Activated CD8-positive, alpha-beta memory T cell treated with anti-CD3 and anti-CD28 coated beads for 24 hours (primary cell): ENCODE measurements at places on chromosomes 16 and 17.

- DNase-seq = no peak
Observed at GRCh38 chr17:72922219-72922618, 170.3 kb downstream of the SLC39A11 start.

GRCh38 chr17:68257934-68258333 lies 10.1 kb downstream of the AMZ2 start:
- DNase-seq = no peak

GRCh38 chr17:43907425-43907981 lies at the start of gene MPP2:
MPP2 (minus strand) TSS chr17:43907536; CDS start chr17:43904460, 3,076 bp downstream.
- DNase-seq = peak; percentile 84

GRCh38 chr17:75877752-75878173 lies 618 bp downstream of the TRIM47 start:
- DNase-seq = peak; percentile 87

DNA sequence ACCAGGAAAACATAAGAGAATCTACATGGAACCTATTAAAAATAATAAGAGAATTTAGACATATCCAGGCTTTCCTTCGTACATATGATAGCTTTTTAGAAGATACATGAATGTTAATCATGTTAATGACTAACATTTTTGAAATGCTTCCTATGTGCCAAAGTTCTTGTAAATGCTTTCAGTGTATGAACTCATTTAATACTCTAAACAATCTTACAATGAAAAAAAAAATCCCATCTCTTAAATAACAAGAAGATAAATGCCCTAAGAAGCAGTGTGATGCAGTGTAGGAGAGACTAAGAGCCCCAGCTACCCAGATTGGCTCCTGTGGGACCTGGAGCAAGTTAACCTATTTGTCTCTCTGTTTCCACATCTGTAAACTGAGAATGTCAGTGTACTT lies 220.4 kb upstream of the MYOCD start:
- no peak for DNase-seq

DNA sequence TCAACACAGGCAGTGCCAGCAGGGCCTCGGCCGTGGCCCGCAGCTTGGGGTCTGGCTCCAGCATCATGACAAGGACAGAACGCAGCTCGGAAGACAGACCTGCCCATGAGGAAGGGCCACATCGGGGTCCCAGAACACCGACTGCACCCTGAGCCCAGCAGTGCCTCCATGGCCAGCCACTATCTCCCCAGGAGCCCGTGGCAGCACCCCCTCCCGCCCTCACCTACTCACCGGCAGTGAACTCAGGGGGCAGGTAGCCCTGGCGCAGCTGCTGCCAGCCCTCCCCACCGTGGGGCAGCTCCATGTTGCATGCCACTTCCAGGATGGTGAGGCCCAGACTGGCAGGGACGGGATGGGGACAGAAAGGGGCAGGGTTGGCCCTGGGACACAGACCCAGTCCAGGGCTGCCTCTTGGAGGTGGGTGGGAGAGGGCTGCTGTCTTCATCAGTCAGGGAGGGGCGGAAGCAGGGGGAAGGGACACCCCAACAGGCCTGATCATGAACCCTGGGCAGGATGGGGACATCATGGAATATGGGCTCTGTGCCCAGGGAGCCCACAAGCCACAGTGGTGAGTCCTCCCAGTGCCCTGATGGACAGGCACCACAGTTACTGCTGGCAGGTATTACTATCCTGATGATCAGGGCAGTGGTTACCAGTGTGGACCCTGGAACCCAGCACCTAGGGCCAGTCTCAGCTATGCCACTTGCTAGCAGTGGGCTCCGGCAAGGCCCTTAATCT lies 5.3 kb downstream of the PAQR4 start:
- no peak for DNase-seq

DNA sequence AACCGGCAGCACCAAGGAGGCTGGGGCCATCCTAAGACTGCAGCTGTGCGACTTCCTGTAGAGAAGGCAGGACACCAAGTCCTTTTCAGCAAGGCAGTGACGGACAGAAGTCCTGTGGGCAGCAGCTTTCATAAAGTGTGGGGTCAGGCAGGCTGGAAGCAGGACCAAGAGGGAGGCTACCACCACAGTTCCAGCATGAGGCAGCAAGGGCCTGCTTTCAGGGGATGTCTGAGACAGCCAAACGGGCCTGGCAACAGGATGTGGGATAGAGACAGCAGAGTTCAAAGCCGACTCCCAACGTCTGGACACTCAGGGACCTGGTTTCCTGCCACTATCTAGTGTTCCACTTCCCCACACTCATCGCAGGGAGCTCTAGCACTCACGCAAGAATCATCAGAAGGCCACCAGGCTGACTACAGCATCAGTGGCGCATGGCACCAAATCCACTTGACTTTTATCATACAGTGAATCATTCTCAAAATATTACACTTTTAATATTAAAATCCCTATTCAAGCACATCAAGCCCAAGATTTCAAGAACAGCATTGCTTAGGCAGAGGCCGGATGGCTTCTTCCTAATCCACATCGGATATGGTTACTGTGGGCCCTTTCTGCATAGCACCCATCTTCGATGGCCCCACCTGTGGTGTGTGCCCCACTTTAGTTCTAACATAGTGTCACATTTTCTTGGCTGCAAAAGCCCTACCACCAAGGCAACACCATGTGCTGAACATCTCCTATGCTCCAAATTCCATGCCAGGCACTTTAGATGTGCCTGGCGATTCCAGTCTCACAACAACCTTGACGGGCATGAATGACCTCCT lies 5.2 kb downstream of the USP7 start:
- no peak for DNase-seq

DNA sequence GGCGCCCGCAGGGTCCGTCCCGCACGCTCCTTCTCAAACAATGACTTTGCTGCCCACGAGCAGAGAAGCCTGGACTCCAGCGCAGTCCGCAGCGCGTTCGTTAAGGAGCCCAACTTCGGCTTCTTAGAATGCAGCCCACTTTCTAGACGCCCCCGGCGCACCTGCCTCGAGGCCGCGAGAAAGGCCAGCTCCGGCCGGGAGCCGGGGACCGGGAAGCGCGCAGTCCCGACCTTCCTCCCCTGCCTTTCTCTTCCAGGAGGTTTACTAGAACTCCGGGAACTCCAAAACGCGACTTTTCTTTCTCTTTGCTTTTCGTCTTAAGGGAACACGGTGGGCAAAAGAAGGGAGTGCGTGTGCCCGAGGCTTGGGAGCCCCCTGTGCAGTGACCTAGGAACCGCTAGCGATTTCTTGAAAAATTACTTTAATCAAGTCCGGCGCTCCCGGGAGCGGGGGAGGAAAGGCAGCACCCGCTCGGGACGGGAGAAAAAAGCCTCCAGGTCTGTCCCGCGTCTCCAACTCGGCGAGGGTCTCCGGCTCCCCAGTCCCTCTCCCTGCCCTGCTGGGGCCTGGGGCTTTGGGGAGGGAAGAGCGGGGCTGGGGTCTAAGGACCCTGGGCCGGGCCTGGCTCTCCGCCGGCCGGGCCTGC lies 2.6 kb downstream of the HNF1B start:
- DNase-seq = peak; percentile 60

DNA sequence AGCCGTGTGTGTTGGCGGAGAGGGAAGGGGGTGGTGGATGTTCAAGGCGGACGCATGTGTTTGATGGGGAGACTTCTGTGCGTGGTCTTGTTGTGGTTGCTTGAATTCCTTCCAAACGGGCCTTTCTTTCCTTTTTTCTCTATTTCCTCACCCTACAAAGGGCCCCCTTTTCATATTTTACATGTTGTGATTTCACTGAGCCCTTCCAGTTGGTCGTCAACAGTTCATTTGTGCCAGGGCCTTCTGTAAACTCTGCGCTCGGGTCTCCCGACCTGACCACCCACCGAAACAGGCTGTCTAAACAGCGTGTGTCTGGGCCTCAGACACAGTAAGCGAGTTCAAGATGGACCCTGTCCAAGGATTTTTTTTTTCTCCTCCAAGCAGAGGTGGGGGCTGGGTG lies 228.4 kb downstream of the IRF8 start:
- DNase-seq = no peak

DNA sequence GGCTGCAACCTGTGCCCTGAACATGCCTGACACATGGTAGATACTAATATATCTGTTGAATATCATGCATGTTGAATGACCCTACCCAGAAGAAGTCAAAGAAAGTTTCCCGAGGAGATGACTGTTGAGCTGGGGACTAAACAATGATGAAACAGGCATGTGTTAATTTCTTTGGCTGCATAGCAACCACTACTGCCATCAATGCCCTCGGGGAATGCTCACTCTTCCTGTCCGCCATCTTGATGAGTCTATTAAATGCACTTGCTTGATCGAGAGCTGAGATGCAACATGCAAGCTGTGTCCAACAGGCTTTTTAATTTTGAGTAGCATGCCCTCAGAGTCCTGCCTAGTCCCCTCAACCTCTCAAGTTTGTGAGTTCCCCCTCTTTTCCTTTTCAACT lies 31.3 kb downstream of the GRIN2A start:
- DNase-seq = no peak

DNA sequence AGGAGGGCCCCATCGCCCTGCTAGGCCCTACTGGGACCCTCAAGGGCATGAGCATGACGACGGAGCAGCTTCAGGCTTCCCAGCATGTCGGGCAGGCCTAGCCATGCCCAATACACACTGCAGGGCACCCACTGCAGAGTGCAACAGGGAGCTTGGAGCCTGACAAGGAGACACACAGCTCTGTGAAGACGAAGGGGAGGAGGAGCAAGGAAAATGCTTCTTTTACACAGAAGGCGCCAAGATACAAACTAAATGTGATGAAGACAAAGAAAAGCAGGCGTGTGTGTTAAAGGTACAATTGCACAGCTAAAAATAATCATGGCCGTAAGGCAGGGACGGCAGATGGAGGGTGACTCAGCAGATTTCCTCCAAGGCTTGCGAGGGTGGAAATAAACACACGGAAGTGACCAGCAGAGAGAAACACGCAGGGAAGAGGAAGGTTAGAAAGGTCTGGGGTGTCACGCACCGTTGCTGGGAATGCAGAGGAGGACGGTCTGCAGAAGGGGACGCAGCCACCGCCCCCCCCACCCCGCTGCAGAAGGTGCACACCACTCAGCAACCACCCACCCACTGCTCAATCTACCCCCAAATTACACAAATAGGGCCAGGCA lies 108.5 kb downstream of the ZNF778 start:
- DNase-seq = no peak

DNA sequence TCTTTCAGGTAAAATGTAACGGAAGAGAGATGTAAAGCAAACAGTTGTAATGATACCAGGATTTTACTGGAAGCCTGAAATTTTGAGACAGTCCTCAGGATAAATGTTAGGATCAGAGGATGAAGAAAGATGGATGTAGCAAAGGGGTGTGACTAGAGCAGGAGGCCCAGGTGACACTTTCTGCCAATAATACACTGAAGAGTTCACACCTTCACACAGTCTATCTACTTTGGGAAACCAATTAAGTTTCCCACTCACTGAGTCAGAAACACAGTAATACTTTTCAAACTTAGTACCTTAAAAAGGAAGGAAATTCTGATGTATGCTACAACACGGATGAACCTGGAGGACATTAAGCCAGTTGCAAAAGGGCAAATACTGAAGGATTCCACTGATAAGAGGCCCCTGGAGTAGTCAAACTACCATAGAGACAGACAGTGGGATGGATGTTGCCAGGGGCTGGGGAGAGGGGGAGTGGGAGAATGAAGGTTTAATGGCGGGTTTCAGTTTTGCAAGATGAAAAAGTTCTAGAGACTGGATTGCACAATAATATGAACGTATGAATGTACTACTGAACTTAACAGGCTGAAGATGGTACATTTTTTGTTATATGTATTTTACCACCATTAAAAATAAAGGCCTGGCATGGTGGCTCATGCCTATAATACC lies 62.3 kb downstream of the CYTH1 start:
- DNase-seq = peak; percentile 63

DNA sequence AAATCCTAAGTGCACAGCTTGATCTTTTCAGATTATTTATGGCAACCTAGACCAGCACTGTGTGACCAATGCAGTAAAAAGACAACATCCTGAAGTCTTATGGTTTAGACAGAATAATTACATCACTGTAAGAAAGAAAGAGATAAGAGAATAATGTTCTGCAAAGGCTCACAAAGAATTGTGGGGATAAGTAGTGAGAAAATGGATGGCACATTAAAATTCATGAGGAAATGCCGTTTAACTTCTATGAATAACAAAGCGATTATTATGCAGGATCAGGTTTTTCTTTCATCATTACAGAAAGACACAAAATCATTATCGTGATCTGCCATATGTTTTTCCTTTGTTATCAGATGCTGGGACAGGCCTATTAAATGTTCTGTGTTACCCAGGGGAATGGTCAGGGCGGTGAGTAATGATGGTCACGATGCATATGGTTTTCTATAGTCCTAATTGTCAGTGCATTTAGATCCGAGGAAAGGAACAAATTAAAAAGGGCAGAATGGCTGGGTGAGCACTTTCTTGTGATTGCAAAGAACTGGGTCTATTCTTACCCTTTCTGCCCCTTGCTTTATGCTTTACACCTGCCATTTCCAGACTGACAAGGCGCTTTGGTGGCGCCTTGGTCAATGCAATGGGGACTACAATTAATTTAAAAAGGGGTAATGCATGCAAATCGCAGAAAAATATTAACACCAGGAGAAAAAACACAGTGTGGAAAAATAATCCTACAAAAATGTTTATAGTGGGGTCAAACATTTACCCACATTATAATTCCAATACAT lies 18.1 kb upstream of the DHX40 start:
- no peak for DNase-seq

DNA sequence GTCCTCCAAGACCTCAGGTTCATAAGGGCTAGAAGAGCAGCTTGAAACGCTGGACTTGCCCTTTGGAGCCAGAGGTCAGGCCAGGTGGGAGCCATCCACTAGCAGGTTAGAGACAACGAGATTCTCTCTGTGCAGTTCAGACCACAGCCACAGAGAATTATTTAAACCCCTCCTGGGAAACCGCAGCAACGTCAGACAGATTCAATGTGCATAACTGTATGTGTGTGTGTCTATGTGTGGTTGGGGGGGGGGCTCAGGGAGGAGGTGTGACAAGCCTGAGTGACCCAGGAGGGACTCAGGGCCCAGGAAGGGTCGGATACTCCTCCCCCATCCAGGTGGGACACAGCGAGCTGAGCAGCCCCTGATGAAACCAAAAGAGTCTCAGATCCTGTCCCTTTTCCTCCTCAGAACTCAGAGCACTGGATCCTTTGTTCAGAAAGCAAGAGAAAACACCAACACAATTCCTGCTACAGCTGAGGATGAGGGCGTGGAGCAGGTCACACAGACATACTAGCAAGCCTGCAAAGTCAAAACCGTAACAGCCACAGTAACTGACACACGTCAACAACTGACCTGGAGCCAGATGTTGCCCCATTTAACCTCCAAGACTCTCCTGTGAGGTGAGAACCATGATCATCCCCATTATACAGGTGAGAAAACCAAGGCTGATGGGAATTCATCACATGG lies 66.8 kb downstream of the XYLT1 start:
- no peak for DNase-seq

- DNase-seq = no peak
Observed at GRCh38 chr17:49101054-49101534, 31.5 kb upstream of the B4GALNT2 start.

GRCh38 chr17:30950669-30951399 lies 20.0 kb upstream of the RNF135 start:
- DNase-seq = no peak

DNA sequence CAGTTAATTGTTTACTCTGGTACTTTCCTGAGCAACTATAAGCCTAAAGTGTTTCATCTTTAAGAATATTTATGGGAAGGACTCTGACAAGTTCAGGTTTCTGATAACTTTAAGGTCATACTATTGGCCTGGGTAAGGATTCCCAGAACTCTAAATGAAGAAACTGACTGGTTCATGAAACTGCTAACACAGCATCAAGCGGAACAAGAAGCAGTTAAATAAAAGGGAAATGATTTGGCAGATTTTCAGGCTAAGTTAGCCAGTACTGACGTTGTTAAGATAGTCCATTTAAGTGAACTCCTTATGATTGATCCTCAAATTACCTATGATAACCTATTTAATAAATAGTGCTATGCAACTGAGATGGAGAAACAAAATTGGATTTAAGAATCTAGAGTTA lies 101.6 kb upstream of the CES5A start:
- no peak for DNase-seq
